GM12892 (cell line): ENCODE measurements at places on chromosomes 2 and 18.

GRCh38 chr2:222000326-222000725 is 298.5 kb downstream of the PAX3 start:
- DNase-seq = no peak

DNA sequence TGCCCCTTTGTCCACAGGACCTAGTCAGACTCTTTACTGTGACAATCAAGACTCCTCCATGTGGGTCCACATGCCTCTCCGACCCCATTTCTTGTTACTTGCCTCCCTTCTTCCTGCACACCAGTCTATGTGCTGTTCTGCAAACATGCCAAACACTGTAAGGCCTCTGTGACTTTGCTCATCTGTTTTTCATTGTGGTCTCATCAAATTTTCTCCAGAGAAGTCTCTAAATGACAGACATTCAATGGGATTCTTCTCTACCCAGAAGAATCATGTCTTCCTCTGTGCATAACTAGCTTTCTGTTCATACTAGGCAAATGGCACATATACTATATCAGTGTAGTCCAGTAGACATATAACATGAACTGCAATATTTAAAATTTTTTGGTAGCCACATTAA is 43.0 kb upstream of the KCNE4 start:
- no peak for DNase-seq

DNA sequence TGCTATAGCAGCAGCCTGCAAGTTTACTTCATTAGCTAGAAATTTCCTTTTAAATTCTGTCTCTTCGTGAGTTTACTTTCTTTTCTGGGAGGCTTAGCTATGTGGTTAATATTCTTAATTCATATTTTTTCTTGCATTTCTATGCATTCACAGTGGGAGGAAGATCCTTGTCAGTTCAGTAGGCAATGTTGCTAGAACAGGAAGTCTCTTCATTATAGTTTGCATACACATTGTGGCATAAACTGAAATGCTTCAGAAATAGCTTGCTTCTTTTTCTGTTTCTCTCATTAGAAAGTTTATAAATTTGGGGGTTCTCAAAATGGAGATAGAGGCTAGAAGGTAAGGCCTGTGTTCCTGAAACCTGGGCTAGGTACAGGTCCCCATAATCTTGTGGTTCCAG is 8.1 kb upstream of the ARHGAP15 start:
- DNase-seq = no peak

DNA sequence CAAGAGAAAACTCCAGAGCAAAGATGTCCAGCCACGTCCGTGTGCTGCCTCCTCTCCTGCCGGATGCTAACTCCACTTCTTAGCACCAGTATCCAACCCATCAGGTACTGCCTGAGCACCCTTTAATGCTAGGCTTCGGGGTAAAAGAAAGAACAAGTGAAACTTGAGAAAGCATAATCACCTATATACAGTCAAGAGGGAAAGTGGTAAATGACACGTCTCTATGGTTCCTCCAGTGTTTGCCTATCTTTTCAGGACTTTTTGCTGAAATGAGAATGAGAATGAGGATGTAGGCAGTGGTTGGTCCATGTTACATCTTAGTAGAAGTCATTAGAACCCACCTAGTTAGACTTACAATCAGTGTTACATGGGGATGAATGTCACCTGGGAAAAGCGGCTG is 47.9 kb downstream of the EPHA4 start:
- no peak for DNase-seq

GRCh38 chr2:236403125-236403524 is 138.9 kb upstream of the ASB18 start:
- no peak for DNase-seq
